CD4-positive, alpha-beta T cell treated with Interleukin-15 for 1 hour (primary cell): ENCODE measurements at places on chromosomes 2 and 18.

DNA sequence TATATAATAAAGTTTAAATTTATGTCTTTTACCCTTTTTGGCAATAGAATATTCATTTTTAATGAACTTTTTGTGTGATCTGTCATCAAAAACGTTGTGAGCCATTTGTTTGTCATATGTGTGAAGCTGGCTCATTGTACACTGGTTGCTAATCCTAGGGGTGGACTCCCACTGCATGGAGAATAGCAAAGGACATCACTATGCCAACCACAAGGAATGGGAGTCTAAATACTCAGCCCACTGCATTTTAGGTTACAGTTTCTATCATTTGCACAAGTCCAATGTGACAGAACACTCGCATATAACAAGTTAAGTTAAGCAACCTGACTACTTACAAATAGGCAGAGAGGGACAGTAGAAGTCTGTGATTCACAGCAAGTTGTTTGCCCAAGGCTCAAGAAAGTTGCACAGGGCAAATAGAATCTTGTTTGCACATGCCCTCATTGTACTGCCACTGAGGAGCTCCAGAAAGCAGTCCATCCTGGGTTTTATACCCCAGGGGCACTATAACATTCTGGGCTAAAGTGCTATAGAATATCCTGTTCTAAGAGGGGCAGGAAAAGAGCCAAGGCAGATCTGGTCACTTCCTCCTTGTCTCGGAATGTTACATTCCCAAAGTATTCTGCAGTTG lies 545.9 kb upstream of the GCFC2 start:
- no peak for DNase-seq

DNA sequence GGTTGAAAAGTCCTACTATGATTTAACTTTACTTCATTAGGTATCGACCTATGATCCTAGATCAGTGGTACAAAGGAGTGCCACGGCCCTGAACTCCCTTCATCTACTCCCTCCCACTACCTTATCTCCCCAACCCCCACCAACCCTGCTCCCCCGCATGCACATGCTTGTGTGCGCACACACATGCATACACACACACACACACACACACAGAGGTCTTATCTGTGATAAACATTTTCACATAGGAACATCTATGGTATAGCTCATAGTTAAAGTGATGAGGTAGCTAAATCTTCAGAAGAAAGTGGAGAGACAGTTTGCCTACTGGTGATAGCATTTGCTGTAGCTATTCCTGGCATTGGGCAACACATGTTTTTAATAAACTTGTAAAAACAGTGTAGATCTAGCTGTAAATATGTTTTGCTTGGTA lies 471.3 kb downstream of the ZEB2 start:
- DNase-seq: no peak

GRCh38 chr2:112065966-112066365 lies 10.9 kb downstream of the TMEM87B start:
- no peak for DNase-seq

GRCh38 chr2:219460424-219460926 lies 25.8 kb downstream of the SPEG start:
- DNase-seq: no peak

DNA sequence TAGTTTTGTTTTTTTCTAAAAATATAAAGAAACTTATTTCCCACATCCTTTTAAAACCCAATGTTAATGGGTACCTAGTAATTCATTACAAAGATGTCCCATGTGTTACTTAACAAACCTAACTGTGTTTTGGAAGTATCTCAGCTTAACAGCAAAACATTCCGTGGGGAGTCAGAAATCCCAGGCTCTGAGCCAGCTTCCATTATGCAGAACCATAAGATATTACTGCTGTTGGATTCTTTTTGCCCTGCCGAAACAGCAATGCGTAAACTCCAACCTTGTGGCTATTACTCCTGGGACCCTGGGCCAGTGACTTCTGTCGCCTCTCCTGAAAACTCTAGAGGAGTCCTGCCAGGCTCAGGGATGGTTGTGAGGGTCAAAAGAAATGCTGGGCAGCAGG lies 174.1 kb downstream of the UXS1 start:
- no peak for DNase-seq

DNA sequence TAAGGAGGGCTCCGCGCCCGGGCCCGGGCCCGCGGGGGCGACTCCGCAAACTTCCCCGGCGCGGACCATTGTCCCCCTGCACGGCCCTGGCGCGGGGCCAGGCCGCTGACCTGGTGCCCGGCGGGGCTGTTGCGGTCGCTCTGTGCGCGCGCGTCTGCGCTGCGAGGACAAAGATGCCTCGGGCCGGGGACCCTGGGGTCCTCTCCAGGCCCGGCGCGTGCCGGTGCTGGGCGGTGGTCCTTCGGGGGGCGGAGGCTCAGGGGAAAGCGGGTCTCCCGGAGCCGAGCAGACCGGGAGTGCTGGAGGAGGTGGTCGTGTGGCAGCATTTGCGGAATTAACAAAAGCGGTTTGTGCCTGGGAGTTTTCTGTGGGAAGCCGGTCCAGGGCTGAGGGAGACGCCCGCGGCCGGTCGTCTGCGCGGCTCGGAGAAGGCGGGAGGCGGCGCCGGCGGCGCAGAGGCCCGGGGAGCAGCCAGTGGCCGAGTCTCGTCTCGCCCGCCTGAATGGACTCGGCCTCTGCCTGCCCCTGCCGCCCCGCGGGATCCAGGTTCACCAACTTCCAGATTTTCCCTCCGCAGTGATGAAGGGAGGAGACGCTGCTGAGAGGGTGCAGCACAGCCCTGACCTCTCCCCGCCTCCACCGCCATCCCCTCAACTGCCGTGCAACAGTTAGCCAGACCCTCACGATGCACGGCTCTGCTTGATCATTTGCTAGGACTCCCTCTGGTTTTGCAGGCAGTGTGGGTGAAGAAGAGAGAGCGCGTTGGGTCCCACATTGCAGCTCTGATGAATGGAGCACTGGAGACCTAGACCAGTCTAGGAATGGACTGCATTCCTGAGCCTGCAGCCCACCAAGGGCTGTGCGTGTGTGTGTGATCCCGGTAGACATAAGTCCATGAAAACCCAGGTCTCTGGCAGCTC lies 705 bp downstream of the EFR3B start:
- no peak for DNase-seq

- DNase-seq: no peak
Measured at GRCh38 chr2:170227507-170227947, 49.6 kb downstream of the MYO3B start.

- DNase-seq: peak; percentile 75
Measured at GRCh38 chr2:37653805-37654378, 17.6 kb downstream of the CDC42EP3 start.

DNA sequence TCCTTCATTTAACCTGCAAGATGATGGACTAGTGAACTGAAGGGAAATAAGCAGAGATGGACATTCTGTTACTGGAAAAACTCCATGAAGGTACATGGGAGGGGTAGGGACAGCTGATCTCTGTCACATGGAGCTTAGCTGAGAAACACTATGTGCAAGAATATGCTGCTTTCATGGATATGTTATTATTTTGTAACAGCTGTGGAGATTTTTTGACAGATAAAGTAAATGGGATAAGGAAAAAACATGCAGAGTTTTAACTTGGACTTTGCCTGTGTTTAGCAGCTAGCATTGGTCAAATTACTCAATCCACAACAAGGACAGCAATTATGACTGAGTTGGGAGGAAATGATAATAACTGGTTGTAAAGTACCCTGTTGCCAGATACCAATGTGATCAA lies 28.7 kb upstream of the HNRNPA3 start:
- DNase-seq: no peak

GRCh38 chr2:60440767-60441163 lies 112.7 kb downstream of the BCL11A start:
- no peak for DNase-seq

GRCh38 chr2:206379266-206379665 lies 64.1 kb upstream of the ADAM23 start:
- no peak for DNase-seq

- no peak for DNase-seq
Measured at GRCh38 chr18:57337890-57338289, 14.5 kb upstream of the ST8SIA3 start.

DNA sequence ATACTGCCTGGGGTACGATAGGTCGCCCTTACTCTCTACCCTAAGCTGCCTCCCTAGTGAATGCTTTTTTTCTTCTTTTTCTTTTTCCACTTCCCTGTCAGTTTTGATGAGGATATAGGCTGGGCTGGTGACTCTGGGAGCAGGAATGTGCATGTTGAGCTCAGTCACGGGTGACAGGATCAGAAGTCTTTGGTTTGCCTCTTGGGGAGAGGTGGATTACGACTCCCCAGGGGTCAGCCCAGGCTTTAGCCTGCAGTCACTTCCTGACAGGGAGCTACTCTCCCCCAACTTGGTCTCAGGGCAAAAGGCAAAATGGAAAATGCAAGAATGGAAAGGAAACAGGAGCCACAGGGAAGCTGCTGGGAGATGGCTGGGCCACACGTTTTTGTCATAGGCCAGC lies 57.3 kb downstream of the THNSL2 start:
- no peak for DNase-seq

- no peak for DNase-seq
Measured at GRCh38 chr2:227214622-227215041, 50.2 kb downstream of the COL4A3 start.

GRCh38 chr2:72893594-72894319 lies 6.5 kb downstream of the SPR start:
- no peak for DNase-seq

DNA sequence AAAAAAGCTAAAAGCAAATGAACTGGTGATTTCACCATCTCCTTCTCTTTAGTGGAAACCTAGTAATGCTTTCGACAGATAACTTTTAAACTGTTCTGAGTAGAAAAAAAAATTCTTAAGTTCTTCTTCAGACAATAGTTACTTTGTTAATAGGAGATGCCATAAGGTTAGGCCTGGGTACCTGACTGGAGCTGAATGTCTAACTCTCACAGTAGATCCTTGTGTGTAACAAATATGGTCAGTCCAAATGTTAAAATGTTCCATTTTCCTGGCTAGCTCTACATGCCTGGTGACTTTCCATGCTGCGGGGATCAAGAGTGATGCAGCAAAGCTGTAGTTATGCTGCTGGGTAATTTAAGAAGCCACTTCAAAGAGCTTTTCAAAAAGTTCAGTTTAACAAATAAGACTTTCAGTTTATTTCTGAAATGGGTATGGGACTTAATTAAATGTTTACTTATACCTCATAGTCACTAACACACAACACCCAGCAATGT lies 264.0 kb upstream of the SESTD1 start:
- DNase-seq: no peak

- DNase-seq: no peak
Measured at GRCh38 chr2:85110991-85111560, 22.1 kb upstream of the TCF7L1 start.

GRCh38 chr2:161426922-161427663 lies 11.0 kb downstream of the TBR1 start:
- DNase-seq: no peak

GRCh38 chr2:238244151-238244550 lies 4.3 kb upstream of the HES6 start:
- DNase-seq: no peak

DNA sequence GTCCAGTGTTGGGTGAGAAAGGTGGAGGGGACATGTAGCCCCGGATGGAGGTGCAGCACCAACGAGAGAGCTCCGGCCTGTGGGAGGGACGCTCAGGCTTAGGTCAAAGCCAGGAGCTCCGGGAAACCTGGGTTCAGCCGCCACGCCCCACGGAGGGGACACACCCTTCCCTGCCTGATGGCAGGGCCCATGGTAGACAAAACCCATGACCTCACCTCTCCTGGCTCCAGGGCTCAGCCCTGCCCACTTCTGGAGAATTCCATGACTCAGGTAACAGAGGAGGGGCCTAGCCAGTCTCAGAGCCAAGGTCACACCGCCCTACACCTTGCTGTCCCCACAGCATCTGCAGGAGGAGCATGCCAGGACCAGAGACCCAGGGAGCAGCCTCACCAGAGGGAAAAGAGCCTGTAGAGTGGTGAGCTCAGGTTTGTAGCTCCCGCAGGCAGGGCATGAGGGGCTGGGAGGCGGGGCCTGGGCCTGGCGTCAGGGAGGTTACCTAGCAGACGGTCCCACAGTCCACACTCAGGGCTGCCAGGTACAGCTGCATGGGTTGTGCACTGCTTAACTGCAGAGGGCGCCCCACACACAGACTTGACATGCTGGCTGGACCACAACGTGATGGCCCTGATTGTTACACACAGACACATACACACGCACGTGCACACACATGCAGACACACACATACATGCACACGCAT lies 70.8 kb upstream of the SMAD7 start:
- no peak for DNase-seq

GRCh38 chr2:28054916-28055315 lies 164.4 kb downstream of the BABAM2 start:
- DNase-seq: no peak

DNA sequence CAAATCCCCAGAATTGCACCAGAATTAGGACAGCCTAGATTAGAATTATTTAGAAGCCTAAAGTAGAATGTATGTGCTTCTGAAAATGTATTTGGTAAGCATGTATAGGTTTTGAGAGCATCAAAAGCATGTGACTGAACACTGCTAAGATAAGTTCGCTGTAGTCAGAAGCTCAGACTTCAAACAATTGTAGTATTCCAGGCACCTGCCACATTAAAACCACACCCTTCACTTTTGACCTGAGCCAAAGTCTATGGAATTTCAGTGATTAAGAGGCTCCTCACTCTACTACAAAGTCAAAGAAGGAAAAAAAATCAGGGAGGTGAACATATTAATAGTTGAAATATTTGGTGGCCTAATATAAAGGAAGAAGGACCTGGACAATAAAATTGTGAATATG lies 8.2 kb downstream of the KCNJ3 start:
- DNase-seq: no peak

GRCh38 chr18:30132959-30133358 lies 909.6 kb downstream of the DSC3 start:
- DNase-seq: no peak
